ENCODE measurements at places on chromosomes 4 and X. TPM values are rescaled to one million over a fixed set of nuclear protein-coding genes. Genes with fewer than 3 reads are reported as not detected.

DNA sequence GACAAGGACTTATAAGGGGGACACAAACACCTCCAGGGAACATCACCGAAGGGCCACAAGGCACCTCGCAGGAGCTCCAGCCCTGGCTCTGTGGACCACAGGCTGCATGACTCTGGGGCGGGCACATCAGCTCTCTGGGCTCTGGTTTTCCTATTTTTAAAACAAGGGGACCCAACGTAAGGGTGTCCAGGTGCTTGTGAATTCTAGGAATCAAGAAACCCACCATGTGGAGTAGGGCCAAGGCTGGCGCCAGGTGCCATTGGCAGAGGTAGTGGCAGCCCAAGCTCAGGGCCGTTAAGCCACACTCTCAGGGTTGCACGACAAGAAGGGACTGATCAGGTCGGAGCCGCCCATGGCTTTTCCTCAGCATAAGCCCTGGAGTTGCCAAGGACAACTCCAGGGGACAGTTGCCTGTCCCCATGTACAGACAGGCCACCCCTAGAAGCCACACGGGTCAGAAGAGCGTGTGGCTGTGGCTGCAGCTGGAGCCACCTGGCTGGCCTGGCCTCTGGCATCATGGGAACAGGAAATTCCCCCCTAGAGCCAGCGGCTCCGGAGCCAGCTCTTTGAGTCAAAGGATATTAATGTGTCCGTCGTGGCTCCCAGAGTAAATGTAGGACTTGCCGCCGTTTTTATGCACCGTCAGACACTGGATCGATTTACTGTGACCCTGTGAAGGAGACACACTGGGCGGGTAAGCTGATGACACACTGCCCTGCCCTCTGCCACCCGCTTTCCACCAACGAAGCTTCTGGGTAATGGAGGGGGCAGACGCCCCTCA is 32.5 kb downstream of the WDR1 start:
- DNase-seq, result no peak

XPNPEP2 gene
- 0.16 TPM for total RNA-seq

DNA sequence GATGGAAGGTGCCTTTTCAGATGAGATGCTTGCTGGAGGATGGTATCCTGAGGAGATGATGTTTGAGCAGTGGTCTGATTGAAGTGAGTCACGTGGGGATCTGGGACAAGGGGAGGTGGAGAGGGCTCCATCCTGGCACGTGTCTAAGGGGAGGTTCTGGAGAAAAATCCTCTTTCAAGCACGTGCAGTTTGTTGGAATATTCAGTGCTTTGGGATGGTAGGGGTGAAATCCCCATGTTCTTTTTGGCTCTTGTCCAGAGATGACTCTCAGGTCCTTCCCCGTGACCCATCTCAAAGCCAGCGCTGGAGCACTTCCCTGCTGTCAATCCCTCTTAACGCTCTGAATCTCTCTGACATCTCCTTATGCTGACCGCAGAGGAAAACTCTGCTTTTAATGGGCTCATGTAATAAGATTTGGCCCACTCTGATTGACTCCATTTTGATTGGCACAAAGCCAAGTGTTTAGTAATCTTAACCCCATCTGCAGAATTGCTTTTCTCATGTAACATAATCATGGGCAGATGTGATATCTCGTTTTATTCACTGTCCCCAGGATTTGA is 10.8 kb upstream of the KLKB1 start:
- no peak for DNase-seq

ZNF157 gene
- 0.25 TPM for total RNA-seq

GRCh38 chr4:134174271-134174670 is 27.3 kb downstream of the PABPC4L start:
- no peak for DNase-seq

Data from activated T-helper 2 cell treated with anti-CD3 and anti-CD28 coated beads, Interferon-gamma antibody, Interleukin-2, Interleukin-4, amounts not matched to agents 10 μg/mL and 5 μg/mL and 100 μg/mL, durations not matched to agents 14 hours and 24 hours and 36 hours (primary cell).